ENCODE measurements at places on chromosomes 2 and 18.
A peak's percentile ranks its signal among the peaks of the same experiment; 100 is the strongest.

GRCh38 chr2:73218298-73218697, 4.3 kb downstream of the SMYD5 start:
- peak; percentile 33 for DNase-seq

- DNase-seq: no peak
These were observed 69.7 kb downstream of the FEZ2 start for GRCh38 chr2:36528274-36528673.

- DNase-seq: no peak
These were observed 135.1 kb upstream of the EPB41L3 start for GRCh38 chr18:5678779-5679406.

DNA sequence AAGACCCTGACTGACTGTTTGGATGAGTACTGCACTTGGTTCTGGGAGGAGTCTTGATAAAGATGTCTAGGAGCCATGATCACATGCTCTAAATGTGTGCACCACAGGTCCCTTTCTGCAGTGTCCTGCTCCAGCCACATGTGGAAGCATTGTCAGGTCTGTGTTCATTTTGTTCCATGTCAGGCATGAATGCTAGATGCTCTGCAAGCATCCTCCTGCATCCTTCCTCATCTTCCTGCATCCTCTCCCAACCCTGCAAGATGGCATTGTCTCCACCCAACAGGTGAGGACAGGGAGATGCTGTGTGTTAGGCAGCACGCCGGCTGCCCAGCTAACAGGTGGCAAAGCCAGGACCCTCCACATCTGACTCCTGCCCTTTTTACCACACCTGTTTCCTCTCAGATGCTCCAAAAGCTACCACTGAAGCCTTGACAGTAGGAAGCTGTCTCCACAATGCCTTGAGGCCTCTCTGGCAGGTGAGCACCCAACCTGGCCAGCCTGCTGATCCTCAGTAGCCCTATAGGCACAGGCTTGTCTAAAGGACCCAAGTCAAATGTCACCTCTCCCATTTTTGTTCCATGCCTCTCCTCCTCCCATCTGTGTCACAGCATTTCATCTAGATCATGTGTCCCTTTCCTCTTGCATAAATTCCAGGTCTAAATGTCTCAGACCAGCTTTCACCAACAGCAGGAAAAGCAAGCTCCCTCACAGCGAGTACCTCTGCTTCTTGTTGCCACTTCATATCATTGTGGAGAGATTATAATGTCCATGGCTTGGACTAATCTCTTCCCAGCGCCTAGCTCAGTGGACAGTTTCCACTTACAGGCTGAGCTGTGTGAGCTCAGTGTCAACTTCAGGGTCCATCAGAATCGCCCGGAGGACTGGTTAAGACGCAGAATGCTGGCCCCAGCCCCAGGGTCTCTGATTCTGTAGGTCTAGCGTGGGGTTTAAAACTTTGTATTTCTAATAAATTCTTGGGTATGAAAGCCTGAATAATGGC, 55.0 kb downstream of the TMEM163 start:
- DNase-seq: no peak

DNA sequence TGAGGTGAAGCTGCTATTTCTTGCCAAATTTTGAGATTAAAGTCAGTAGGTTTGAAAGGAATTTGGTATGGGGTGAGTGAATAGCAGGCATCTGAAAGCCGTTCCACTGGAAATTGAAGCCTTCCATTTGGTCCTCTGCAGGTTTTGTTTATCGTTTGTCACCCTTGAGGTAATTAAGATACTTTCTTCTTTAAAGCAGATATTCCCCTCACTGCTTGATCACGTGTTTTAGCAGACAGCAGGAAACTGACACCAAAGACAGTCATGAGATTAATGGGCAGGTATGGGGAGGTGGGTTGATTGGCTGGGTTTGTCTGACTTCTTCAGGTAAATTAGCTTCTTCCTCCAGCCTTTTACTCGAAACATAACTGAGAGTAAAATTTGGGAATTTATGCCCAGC, 10.7 kb downstream of the LPIN1 start:
- no peak for DNase-seq

DNA sequence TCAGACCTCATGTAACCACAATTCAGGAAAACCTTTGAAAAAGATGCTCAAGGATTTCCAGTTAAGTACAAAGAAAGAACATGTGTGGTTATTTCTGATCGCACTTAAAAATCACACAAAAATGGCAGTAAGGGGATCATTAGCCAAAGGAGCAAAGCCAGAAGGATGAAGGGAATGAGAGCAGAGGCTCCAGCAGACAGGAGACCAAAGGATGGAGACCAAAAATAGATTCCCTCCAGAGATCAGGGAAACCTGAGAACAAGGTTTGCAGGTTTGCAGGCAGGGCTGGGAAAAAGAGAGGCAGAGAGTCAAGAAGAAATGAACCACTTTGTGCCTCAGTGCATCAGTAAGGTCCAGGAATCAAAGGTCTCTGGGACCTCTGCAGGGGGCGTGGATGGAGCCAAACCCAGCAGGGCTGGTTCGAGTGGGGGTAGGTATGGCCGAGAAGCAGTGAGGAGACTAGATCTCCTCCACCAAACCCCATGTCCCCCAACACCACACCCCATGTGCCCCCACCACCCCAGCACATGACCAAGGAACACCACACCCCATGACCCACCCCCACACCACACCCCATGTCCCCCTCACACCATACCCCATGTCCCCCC, 98.5 kb upstream of the GPC1 start:
- no peak for DNase-seq

GRCh38 chr2:164785457-164785856, 56.2 kb downstream of the COBLL1 start:
- DNase-seq: peak; percentile 82

DNA sequence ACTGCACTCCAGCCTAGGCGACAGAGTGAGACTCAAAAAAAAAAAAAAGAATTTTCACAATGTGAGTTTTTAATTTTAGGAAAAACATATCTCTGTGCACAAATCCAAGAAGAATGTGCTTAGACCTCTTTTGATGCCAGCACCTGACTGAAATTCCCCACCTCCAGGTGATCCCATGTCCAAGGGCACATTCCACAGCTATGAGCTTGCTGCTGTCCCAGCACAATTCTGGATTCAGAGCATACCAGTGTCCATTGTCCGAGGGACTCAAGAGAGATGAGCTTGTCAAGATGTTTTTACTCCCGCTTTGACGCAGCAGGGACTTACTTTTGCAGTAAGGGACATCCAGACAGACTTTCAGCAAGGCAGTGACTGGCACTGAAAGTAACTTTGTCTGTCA, 489.1 kb upstream of the ACVR2A start:
- DNase-seq: no peak

GRCh38 chr2:240886023-240886565, 9.9 kb downstream of the MAB21L4 start:
- DNase-seq: no peak

DNA sequence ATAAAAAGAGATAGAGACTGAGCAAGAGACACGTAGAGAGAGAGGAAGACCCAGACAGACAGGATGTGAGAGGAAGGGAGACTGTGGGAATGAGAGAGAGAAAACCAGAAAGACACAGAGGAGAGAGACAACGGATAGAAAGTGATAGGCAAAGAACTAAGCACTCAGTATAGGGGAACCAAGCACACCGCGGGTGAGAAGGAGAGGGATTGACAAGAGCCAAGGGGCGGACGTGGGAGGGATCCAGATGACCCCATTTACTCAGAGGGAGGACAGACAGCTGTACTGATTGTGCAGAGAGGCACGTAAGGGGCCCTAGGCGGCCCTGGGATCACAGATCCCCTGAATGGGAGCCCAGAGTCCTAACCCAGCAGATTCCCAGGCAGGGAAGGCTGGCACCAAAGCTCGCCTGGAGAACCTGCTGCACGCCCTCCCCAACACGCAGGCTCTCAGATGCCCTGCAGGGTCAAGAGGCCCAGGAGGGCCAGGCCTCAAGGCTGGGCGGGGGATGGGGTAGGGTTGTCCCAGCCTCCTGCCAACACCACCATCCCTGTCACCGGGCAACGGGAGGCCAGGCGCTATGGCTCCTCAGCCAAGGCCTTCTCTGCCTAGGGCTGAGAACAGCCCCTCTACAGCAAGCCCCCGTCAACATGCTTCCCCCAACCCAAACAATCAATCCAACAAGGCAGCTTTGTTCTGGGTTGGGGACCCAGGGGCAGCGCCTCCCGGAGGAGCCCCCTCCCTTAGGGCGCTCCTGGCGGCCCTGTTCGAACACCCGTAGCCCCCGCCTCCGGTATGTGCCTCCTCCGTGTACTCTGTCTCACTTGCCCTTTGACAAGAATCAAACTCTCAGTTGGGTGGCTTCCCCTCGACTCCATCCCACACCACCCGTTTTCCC, 579 bp downstream of the LOXL3 start:
- no peak for DNase-seq

- DNase-seq: no peak
These were observed 120.5 kb downstream of the PARD3B start for GRCh38 chr2:204665771-204666170.

DNA sequence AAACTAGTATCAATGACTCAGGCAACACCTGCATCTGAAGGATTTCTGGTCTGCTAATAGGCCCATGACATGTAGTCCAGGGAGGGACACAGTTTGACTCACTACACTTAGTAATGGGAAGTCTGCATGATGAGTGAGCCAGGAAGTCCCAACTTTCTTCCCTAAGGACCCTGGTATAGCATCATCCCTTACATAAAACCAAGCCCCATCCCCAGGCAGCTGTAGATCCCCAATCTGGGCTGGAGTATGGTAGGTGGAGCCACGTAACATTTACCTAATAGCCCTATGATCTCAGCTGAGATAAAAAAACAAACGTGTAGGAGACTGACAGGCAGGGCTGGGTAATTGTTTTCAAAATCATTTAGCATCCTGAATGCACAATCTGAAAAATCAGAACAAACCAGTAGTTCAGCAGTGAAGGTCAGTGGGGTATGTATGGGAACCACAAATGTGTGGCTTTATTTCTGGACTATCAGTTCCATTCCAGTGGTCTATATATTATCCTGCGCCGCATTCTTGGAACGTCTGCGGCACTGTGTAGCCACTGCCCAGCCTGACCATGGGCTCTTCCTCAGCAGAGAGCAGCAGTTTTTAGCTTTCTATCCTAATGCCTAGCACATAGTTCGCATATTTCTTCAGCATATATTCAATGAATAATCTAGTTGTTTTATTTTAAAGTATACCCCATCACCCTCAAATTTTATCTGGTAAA, 33.5 kb downstream of the EPB41L3 start:
- DNase-seq: no peak

DNA sequence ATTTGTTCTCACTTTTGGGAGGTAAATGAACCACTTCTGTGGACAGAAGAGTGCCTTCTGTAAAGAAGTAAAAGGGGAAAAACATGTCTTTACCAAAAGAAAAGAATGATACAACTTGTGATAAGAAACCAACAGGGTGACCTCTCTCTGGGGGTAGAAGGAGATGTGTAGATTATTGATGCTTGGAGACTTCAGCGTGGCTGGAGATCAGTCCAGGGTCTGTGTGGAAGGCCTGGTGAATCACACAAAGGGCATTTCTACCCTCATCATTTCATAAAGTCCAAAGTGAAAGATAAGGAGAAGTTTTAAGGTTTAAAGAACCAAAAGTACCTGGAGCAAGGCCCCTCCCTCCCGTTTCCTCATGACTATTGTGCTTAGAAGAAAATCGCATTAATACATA, 142.5 kb downstream of the NCK2 start:
- DNase-seq: peak; percentile 15

- peak; percentile 23 for DNase-seq
These were observed 32.3 kb upstream of the C18orf32 start for GRCh38 chr18:49519101-49519971.

GRCh38 chr2:128610496-128610895, 291.8 kb upstream of the HS6ST1 start:
- DNase-seq: no peak

DNA sequence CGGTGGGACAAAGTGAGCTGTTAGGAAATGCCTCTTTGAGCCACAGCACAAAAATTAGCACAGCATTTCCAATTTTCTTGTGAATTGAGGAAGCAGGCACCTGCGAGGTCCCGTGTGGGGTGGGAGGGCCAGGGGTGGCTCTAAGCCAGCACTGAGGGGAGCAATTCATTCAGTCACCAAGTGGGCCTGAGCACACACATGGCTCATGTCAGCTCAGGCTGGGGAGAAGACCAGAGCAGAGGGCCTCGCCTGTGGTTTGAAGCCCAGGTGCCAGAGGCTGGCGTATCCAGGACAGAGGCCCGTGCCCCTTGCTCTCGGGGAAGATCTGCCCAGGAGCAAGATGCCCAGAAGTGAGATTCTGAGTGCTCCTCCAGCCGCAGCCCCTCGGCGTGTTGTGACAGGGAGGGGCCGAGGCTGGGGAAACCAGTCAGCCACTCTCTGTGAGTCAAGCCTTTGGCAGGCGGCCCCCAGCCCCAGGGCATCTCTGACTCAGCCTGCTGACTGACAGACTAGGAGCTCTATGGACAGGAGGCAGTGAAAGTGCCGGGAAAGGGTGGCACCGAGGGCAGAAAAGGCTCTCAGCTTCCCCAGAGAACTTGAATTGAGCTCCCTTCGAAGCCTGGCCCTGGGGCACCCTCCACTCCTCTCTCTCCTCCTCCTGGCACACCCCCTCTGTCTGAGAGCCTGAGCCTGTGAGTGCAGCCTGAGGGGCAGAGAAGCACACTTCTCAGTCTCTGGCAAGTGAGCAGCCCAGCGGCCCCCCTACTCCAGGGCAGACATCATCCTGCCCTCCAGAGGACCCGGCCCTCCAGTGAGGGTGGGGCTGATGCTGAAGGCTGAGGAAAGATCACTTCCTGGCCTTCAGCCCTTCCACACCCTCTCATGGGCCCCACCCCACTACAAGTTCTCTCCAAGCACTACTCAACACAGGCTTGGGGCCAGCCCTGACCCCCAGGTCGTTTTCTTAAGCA, 32.3 kb downstream of the CYP26B1 start:
- DNase-seq: peak; percentile 87

DNA sequence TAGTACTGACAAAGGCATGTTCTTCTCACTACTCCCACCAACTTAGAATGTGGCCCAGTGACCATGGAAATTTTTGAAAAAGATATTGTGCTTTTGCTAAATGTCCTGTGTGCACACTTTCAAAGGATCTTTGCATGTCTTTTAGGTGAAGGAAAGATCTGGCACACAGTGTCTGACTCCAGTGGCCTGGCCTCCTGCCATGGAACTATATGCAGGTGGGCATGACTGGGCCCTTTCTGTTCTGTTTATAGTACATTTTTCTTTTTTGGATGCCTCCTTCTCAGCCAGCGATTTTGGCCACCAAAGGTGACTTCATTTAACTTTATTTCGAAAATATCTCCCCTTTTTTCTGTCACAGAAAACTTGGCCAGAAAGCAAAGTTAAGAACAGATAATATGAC, 999.7 kb upstream of the PIK3C3 start:
- no peak for DNase-seq
